Psoas muscle (tissue), 8 donors: ENCODE measurements at places on chromosomes 4 and X. TPM values are rescaled to one million over a fixed set of nuclear protein-coding genes. Genes with fewer than 3 reads are reported as not detected.

CACNA1F gene
- polyA plus RNA-seq, result not detected

IL2 gene
- not detected for polyA plus RNA-seq

GRCh38 chr4:7360806-7361205 is 73.9 kb downstream of the PSAPL1 start:
- H3K36me3 ChIP-seq, result no peaks in the 10 kb centered on the region
- peaks cover 15% of the 10 kb centered on the region for H3K4me1 ChIP-seq
- no peak overlapping the region for H3K27ac ChIP-seq
- no peak overlapping the region for H3K4me3 ChIP-seq
- H3K27me3 ChIP-seq, result no peaks in the 10 kb centered on the region

DNA sequence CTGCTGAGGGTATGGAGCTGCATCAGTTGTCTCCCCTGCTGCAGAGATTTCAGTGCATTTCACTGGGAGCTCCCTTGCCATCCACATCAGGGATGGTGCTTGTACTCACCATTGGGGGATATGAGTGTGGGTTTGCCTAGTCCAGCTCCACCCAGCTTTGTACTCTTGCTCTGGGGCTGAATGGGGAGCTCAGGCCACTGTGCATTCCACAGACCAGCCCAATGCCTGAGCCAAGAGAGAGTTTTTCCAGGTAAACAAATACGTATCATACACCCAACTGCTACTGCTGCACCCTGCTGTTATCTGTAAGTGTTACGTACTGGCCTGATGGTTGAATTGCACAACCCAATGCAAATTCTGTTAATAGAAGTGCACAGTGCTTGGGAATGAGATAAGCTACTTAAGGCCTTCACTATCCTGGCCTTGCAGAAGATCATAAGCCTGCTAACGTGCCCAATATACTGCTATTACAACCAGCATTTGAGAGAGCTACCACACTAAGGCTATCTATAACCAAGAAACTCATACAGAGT is 205.0 kb upstream of the DMD start:
- H3K27ac ChIP-seq, result no peak overlapping the region
- H3K4me3 ChIP-seq, result no peak overlapping the region
- no peaks in the 10 kb centered on the region for H3K36me3 ChIP-seq
- H3K27me3 ChIP-seq, result no peaks in the 10 kb centered on the region
- no peaks in the 10 kb centered on the region for H3K4me1 ChIP-seq

GRCh38 chr4:10116569-10117358 is at the start of gene WDR1:
Gene WDR1, minus strand, starts transcription at chr4:10116799. Its CDS starts 133 bp downstream, at chr4:10116666.
- peaks cover 37% of the 10 kb centered on the region for H3K4me1 ChIP-seq
- H3K27ac ChIP-seq, result peak within 1 kb of the TSS; percentile 97

DNA sequence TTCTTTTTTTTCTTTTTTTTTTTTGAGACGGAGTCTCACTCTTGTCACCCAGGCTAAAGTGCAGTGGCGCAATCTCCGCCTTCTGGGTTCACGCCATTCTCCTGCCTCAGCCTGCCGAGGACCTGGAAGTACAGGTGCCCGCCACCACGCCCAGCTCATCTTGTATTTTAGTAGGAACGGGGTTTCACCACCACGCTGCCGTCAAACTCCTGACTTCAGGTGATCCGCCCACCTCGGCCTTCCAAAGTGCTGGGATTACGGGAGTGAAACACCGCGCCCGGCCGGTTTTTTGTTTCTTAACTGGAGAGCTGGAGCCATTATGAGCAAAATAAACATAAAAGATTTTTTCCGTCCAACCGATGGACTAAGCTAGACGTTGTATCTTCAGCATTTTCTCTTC is 1.9 kb upstream of the WDR17 start:
- H3K27me3 ChIP-seq, result no peaks in the 10 kb centered on the region
- DNase-seq, result no peak
- H3K27ac ChIP-seq, result no peak overlapping the region
- H3K36me3 ChIP-seq, result no peaks in the 10 kb centered on the region

- no peaks in the 10 kb centered on the region for H3K27me3 ChIP-seq
- DNase-seq, result peak; percentile 10
- no peaks in the 10 kb centered on the region for H3K4me1 ChIP-seq
- no peak overlapping the region for H3K27ac ChIP-seq
These were observed 129.5 kb downstream of the KCNIP4 start for GRCh38 chr4:21819086-21819485.
